ENCODE measurements at places on chromosomes 7 and 10.

- no peak for DNase-seq
These were observed 115.6 kb upstream of the FAM133B start for GRCh38 chr7:92705831-92706230.

GRCh38 chr7:41809529-41809939 lies 106.6 kb upstream of the INHBA start:
- DNase-seq, result no peak

- no peak for DNase-seq
These were observed 125.2 kb downstream of the MAD1L1 start for GRCh38 chr7:2107386-2108070.

- DNase-seq, result no peak
These were observed 4.2 kb downstream of the AHR start for GRCh38 chr7:17302575-17303142.

- DNase-seq, result no peak
These were observed 2.5 kb upstream of the MAP3K8 start for GRCh38 chr10:30431435-30431911.

Measured in activated naive CD4-positive, alpha-beta T cell (primary cell).